Stimulated activated CD4-positive, alpha-beta T cell treated with anti-CD3 and anti-CD28 coated beads, Interleukin-1b, Interleukin-23, amount 100 ng/mL, for 1 hour (primary cell): ENCODE measurements at places on chromosomes 4 and X.

DNA sequence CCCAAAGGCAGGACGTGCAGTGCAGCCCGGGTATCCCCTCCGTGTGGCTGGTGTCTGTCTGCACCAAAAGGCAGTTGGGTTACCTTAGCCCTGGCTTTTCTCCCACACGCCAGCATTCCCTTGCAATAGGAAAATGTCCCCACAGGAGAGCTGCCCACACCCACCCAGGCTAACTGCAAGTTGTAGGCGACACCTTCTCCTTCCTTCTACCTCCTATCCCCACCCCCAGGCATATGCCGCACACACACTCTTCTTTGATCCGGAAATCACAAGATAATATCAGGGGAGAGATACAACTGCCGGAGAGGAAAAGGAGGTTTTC lies 444 bp upstream of the APBB2 start:
- DNase-seq: no peak

DNA sequence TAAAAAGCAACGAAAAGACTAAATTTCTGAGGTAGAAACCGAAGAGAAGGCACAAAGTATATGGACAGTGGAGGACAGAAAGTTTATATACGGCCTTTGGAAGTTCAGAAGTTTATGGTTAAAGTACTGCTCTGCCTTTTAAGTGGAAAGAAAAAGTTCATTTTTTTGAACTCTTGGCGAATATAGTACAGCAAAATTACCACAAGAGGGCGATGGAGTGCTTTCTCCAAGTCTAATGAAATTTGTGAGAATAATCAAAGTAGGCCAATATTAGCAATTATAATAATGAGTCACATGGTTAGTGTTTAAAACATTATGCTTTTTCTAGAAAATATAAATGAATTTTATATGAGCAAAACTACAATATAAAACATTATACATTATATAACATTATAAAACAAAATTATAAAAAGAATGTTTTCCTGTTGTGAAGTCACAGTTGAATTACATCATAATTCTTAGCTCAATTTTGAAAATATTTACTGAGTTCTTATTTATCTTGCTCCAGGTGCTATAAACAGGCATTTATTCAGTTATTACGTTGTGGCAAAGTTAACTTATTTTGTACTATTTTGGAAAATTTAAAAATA lies 136.2 kb upstream of the BMPR1B start:
- DNase-seq: no peak

GRCh38 chr4:169756971-169757574 lies 671 bp downstream of the HPF1 start:
- no peak for DNase-seq

GRCh38 chr4:107824350-107825071 lies at the start of gene SGMS2:
TSS of gene SGMS2 (plus strand) at chr4:107824932. CDS start at chr4:107895554, 70,622 bp downstream.
- peak; percentile 35 for DNase-seq

GRCh38 chr4:98996056-98996764 lies 689 bp downstream of the METAP1 start:
- DNase-seq: no peak
